CD4-positive, alpha-beta T cell treated with Interleukin-1 beta for 1 hour (primary cell): ENCODE measurements at places on chromosomes 5 and 9.

GRCh38 chr9:94286116-94286515 lies 27.0 kb downstream of the ZNF169 start:
- no peak for DNase-seq

DNA sequence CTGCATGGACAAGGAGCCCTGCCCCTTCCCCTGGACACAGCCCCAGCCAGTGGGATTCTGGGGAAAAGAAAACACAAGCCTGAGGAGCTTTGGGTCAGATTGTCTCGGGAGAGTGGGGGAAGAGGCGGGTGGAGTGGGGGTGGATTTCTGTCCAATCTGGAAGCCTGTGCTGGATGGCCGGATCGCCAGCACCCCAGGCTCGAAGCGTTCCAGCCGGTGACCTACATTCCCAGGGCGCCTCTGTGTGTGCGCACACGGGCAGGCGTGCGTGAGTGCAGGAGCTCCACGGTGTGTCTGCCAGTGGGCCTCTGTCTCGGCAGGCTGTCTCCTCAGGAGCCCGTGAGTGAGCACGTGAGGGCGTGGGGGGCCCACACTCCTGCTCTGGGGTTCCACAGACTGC lies 74.3 kb upstream of the DAB2IP start:
- DNase-seq, result no peak

DNA sequence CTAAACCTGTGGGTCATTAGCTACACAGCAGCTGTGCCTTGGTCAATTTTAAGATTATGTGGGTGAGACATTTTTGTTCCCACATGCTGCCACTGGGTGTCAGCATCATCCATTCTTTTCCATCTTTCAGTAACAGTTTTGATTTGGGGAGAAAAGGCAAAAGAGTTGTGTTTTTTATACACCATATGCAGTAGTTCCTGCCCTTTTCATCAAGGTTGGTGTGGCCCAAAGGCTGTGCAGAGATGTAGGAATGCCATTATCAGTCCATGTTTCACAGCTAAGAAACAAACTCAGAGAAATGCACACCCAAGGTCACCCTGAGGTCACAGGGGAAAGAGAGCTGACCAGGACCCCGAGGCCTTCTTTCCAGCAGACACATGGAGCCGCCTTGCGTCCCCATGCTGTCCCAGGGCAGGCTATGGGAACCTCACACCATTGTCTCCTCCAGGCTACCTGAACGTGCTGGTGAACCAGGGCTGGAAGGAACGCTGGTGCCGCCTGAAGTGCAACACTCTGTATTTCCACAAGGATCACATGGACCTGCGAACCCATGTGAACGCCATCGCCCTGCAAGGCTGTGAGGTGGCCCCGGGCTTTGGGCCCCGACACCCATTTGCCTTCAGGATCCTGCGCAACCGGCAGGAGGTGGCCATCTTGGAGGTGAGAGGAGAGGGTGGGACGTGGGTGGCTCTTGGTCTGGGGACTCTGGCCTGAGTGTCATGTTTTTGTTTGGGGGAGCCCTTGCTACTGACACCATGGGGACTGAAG lies 27.8 kb upstream of the GRPEL2 start:
- DNase-seq, result peak; percentile 59

- no peak for DNase-seq
Observed at GRCh38 chr5:40717281-40717680, 37.6 kb downstream of the PTGER4 start.

DNA sequence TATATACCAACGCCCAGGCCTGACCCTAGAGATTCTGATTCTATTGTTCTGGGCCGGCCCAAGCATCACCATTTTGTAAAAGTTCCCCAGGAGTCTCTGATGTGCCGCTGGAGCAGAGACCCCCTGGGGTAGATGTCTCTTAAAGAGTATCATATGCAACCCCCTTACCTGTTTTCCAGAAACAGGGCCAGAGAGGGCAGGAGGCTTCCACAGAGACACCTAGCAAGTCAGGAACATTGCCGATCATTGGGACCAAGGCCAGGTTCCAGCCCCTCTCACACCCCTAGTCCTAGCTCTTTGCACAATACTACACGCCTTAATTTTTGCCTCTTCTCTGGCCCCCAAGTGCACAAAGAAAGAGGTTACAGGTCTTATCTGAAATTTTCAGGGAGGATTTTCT lies 63.8 kb downstream of the TMOD1 start:
- DNase-seq, result no peak

DNA sequence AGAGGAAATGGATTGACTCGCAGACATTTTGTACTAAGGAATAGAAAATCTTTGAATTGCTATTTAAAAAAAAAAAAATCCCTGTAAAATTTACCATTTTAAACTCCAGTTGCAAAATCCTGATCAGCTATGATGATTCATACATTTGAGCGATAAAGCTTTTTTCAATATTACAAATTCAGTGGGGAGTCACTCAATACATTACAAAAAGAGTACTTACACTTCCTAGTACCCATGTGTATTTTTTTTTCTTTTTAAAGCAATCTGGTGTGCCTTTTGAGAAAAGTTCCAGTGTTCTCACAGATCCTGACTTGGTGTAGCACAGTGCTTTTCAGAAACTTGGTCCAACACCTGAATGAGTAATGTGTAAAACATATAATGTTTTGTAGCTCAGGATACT lies 54.3 kb downstream of the PIK3R1 start:
- DNase-seq, result no peak

DNA sequence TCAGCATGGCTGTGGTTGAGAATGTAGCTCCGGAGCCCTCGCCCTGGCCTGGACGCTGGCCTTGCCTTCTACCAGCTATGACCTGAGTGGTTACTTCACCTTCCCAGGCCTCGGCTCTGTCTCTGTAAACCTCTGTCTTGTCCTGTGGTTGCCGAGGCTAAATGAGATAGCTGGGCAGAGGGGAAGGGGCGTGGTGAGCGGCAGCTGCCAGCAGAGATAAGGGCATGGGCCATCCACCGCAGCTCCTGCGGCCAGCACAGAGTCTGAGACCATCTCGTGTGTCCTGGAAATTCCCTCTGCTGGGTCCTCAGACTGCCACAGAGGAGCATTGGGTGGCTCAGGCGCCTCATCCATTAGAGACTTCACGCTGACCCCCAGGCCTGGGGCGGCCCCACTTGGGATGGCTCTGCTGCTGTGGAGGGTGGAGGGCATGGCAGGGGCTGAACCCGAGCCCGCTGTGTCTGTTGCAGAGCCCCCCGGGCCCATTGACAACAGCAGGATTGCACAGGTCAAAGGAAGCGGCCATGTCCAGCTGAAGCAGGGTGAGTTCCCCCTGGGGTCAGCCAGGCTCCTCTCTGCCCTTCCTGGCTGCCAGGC lies 43.9 kb downstream of the USP20 start:
- peak; percentile 23 for DNase-seq

GRCh38 chr9:73474002-73474600 lies 322.4 kb downstream of the ANXA1 start:
- DNase-seq, result no peak

GRCh38 chr9:121354141-121354540 lies 15.9 kb downstream of the STOM start:
- no peak for DNase-seq

- no peak for DNase-seq
Observed at GRCh38 chr9:9752722-9753121, 860.1 kb downstream of the PTPRD start.

- no peak for DNase-seq
Observed at GRCh38 chr9:79015951-79016350, 555.8 kb upstream of the TLE4 start.

GRCh38 chr9:126218359-126219125 lies 108.1 kb upstream of the MVB12B start:
- DNase-seq, result no peak

DNA sequence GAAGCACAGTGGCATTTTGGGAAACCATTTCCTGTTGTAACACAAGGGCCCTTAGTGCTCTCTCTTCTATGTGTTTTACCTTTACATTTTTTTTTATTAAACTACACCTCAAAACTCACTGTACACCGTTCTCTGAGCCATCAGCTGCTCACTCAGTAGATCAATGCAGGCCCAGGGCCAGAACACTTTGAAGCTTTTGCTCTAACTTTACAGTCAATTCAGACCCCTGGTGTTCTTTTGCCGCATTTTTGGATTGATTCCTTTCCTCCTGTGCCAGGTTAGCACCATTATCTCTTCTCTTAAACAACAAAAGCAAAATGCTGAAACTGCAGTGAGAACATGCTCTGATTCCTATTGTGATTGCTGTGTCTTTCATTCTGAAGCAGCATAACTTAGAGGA lies 269.8 kb upstream of the RGMB start:
- no peak for DNase-seq

DNA sequence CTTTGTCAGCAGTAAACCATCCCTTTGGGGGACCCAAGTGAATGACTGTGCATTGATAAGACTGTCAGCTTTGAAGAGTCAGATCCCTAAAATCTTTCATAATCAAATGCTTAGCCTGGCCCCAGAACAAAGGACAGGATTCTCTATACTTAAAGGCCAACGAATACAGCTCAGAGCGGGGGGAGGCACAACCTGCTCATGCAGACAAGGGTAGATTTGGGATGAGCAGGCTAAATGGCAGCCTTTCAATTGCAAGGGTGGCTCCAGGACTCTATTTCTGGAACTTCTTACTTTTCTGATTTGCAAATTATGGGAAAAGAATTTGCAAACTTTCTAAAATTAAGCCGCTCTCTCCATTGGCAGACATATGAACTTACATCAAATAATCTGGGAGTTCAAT lies 66.4 kb downstream of the ELL2 start:
- DNase-seq, result no peak

GRCh38 chr9:126398403-126399058 lies 71.9 kb downstream of the MVB12B start:
- DNase-seq, result peak; percentile 77

GRCh38 chr5:41793141-41793770 lies 77.0 kb downstream of the OXCT1 start:
- no peak for DNase-seq

GRCh38 chr9:96441798-96442445 lies 8.0 kb upstream of the HABP4 start:
- DNase-seq, result peak; percentile 36

GRCh38 chr5:59873113-59873512 lies 20.4 kb downstream of the PDE4D start:
- DNase-seq, result no peak

- no peak for DNase-seq
Observed at GRCh38 chr9:129037767-129038098, 1.3 kb downstream of the MIGA2 start.

DNA sequence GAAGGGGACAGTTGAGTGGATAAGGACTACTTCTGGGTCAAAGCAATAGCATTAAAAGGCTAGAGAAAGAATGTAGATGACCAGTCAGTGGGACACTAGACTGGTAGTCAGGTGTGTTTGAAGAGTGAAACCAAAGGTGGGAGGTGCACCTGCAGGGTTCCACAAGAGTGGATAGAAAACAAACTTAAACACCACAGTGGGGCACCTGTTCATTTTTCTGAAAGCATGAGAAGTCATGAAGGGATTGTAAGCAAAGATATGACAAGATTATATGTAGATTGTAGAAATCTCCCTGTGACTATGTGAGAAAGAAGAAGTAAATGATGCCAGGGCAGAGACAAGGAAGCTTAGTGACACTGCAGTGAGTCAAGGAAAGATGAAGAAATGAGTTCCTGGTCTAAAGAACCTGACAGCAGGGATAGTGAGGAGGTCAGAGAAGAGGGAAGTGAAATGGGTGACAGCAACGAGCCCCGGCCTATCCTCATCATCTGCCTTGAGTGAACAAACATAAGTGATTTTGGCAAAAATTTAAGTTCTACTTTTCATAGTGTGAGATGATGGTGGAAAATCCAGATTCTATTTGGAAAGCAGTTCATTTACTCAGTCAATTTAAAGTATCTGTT lies 296.9 kb downstream of the TLE4 start:
- peak; percentile 61 for DNase-seq

DNA sequence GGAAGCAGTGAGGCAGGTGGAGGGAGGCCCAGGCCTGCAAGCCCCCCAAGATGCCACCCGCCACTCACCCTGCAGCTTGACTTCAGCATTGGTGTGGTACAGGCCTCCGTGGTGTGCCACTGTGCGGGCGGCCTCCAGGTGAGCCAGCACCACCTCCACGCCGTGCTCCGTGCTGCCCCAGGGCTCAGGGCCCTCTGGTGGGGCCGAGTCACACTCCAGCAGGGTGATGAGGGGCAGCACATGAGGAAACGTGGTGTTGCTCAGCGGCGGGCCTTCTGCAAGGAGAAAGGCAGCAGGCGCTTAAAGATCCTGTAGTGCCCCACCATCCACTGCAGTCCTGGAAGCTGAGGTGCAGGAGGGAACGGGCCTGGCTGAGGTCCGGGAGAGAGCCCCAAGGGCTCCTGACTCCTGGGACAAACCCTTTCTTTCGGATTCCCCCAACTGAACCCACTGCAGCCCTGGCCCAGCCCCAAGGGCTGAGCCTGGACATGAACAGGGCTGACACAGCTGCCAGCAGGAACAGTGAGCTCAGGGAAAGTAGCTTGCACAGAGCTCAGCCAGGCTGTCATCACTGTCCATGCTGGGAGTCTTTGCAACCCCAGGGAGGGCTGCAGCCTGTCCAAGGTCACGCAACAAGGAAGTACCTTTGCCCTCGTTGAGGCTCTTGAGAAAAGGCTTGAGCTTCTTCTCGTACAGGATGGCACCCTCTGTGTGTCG lies 4.7 kb upstream of the TOR2A start:
- DNase-seq, result no peak

DNA sequence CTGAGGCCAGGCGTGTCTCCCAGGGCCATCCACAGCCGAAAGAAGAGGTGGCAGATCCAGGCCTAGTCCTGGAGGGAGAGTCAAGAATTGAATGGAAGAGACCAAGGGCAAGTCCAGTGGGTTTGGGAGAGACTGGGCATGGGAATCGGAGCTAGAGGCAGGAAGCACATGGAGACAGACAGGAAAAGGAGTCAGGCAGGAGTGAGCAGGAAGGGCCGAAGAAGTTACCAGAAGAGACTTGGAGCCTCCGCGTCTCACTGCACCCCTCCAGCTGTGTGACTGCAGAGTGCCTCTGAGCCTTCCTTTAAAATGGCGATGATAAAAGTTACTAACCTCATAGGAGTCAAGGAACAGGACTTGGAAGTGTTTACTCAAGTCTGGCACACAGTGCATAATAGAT lies 64.4 kb upstream of the ANGPTL2 start:
- DNase-seq, result no peak

DNA sequence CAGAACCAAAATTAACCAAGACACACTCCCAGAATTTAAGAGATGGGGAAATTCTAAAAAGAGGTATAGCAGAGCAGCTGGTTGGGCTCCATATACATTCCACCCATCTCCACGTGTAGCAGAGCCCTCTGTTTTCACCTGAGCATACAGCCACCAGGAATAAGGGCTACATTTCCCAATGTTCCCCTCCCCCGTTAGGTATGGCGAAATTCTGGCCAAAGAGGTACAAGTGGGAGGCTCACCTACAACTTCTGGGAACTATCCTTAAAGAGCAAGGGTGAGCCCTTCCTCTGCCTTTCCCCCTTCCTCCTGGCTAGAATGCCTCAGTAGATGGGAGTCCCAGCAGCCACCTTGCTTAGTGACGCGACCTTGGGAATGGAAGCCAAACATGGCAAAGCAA lies 5.3 kb upstream of the SAP30L start:
- DNase-seq, result no peak

- DNase-seq, result no peak
Observed at GRCh38 chr5:469752-470483, 26.9 kb downstream of the EXOC3 start.

DNA sequence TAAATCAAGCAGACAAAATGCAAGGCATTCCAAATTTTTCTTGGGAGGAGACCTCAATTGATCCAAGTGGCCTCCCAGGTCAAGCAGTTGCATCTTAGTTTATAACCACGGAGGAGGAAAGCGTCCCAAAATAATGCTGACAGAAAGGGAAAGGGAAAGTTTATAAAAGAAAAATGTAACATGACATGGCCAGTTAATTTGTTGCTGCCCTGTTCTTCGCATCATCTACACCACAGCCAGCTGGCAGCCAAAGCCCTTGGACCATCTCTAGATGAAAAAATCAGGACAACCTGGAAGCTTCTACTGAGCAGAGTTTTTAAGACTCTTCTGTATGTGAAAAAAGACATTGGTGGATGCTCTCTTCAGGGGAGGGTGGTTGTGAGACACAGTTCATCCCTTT lies 128.8 kb upstream of the FBXL7 start:
- no peak for DNase-seq
